ENCODE measurements at places on chromosomes 6 and 20.

GRCh38 chr6:37528541-37528940 lies 28.8 kb upstream of the CCDC167 start:
- DNase-seq = no peak

DNA sequence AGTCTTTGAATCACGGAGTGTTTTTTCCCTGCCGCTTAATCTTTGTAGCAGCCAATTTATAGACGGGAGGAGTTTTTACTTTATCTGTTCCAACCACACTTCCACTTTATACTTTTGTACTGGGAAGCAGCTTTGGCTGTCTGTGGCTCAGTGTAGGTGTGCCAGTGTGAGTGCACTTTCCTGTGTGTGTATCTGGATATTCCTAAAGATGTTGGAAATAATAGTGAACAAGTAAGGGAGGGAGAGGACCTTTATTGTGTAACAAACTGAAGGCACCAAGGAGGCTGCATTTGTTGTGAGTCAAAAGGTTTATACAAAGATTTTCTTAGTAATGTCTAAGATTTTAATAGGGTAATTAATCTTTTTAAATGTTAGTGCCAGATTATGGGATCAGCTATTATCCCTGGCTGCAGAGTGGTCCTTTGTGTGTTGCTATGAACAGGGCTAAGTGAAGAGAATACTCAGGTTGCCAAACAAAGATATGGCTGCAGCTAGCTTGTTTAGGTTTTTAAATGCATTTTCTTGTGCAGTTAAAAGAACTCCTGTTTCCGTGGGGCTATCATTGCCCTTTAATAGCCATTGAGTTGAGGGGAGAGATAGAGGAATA lies 226.3 kb downstream of the RNF144B start:
- no peak for DNase-seq

- no peak for DNase-seq
Measured at GRCh38 chr6:148981515-148981914, 234.7 kb downstream of the UST start.

DNA sequence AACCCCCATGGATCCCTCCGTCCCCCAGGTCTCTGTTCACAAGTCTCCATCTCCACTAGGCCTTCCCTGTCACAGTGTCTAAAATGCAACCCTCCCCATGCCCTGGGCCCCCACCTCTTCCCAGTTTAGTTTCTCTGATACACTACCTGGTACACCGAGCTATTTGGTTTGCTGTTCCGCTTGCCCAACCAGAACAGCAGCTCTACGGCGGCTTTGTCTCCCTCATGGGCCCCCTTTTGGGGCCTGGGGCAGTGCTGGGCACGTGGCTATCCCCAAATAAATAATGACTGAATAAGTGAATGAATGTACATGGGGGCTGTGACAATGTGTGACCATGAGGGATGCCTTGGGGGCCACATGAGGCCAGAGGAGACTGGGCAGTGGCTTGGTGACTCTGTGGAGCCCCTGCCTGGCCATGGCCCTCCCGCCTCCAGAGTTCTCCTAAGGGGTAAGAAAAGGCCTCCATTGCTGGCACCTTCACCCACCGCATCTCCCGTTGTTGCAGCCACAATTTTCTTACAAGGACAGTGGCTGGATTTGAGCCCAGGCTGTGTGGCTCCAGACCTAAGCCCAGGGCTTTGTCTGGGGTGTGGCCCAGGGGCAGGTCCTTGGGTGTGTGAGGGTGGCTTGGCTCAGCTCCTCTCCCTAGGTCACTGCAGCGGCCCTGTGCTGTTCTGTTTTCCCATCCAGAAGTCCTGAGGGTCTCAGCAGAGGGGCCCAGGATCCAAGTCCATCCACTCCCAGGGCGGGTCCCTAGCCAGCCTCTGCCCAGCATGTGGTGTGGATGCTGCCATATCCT lies 408.5 kb upstream of the SULF2 start:
- DNase-seq = no peak

DNA sequence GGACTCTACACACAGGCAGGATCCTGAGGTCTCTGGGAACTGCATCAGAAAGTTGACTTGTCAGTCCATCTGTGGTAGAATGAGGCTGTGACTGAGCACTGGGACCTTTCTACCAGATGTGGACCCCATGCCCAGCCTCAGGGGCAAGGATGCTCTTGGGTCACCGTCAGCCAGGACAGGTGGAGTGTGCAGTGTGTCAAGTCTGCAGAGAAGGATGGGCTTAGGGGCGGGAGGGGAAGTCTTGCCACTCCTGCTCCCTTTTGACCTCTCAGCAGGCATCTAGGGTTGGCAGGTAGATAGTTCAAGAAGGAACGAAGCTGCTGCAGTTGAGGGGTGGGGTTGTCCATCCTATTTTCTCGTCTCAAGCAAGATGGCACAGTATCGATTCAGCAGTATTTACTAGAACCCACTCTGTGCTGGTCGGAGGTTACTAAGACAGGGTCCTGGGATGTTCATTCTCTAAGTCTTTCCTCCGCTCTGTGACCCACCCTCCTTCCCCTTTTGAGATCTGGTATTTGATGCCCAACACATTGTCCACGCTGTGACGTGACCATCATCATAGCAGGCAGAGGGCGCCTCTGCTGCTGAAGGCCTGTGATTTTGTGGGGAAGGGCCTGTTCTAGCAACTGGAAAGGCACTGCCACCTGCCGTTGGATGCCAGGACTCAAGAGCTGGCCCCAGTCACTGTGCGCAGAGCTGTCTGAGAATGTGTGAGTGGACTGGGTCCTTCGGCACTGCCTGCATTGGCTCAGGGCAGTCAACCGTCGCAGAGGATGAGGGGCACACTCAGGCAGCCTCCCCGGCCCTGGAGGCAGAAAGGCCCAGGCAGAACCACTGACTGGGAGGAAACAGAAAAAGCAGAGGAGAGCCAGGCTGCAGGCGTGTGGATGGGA lies 23.2 kb downstream of the RBCK1 start:
- DNase-seq = peak; percentile 95

- no peak for DNase-seq
Measured at GRCh38 chr6:145656128-145656527, 79.2 kb downstream of the EPM2A start.

DNA sequence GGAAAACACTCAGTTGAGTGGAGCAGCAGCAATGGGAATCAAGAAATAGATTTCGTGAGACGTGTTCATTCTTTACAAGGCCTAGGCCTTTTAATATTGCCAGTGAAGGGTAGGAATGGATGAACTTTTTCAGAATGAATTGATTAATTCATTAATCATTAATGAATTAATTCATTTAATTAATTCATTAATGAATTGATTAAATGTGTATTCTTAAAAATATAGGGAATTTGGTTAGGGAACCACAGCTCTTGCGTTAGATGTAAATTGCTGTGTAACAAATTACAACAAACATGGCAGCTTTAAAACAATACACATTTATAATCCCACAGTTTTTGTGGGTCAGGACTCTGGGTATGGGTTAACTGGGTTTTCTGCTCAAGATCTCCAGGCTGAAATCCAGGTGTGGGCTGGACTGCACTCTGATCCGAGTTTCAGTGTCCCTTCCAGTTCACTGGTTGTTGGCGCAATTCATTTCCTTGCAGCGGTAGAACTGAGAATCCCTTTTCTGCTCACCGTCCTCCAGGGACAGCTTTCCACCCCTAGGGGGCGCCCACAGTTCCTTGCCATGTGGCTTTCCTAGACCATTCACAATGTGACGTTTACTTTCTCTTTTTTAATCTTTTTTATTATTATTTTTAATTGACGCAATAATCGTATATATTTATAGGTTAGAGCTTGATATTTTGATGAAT lies 32.8 kb upstream of the BCAS1 start:
- peak; percentile 58 for DNase-seq

DNA sequence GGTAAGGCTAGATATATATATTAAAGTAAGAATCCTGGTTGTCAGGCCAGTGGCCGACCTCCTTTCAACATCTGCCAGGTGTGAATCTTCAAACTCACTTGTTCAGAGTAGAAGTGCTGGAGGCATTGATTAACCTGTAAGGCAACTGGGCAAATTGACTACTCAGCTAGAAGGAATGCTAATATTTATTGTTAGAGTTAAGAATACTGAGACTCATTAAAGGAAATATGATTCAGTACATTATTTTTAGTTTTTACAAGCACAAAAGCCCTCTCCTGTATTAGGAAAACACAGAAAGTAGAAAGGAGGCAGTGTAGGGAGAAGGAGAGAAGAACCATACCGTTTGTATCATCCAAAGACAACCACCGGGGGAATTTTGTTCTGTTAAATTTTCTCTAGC lies 53.5 kb downstream of the RIPOR2 start:
- DNase-seq = no peak

- no peak for DNase-seq
Measured at GRCh38 chr6:41371461-41371991, 36.1 kb downstream of the NCR2 start.

GRCh38 chr20:23995905-23996666 lies 7.5 kb upstream of the GGTLC1 start:
- DNase-seq = peak; percentile 32

DNA sequence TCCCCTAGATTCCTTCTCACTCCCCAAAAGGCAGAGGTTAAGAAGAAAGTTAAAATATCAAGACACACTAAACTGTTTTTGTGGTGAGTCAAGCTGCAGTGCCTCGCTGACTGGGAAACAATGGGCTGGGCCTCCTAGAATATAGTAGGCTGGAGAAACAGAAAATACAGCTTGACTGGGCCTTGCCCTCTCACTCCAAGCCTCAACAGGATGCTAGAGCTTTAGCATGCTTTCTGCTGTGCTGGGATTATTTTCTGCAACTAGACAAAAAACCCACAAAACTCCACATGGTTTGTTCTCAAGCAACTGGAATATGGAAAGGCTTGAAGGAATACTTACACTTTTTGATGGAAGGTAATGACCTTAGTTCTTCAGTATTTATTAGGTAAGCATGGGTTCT lies 27.9 kb downstream of the FOXO3 start:
- no peak for DNase-seq

DNA sequence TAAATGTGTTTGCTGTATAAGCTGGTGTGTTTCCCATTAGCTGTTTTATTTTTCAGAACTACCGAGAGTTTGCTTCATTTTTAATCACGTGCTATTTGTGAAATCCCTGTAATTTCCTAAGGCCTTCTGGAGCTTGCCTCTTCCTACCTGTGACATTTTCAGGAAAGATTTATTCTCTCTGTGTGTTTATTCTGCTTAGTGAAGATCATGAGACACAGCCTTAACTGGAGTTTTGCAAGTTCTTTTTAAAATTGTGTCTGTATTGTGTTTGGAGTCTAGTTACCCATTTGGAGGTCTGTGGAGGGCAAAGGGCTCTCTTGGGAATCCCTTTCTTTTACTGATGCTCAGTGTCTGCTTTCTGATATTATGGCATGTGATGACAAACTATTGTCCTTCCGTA lies 359.1 kb upstream of the FLRT3 start:
- DNase-seq = no peak
